Activated T-helper 2 cell treated with anti-CD3 and anti-CD28 coated beads, Interferon-gamma antibody, Interleukin-2, Interleukin-4, amounts not matched to agents 10 μg/mL and 5 μg/mL and 100 μg/mL, durations not matched to agents 14 hours and 24 hours and 36 hours (primary cell): ENCODE measurements at places on chromosomes 16 and 17. TPM values are rescaled to one million over a fixed set of nuclear protein-coding genes. Genes with fewer than 3 reads are reported as not detected.

KRTAP2-3 gene
- not detected in 2 replicates for total RNA-seq

KRT24 gene
- total RNA-seq: not detected in 2 replicates

ADAP2 gene
- total RNA-seq: 0.80 and 2.0 TPM in 2 replicates

KRT28 gene
- total RNA-seq: not detected in 2 replicates

NUTF2 gene
- 165 and 177 TPM in 2 replicates for total RNA-seq

IL17C gene
- not detected in 2 replicates for total RNA-seq

MYH8 gene
- total RNA-seq: not detected in 2 replicates

SLFN11 gene
- total RNA-seq: 112 and 114 TPM in 2 replicates

MARVELD3 gene
- total RNA-seq: not detected in 2 replicates

TMC6 gene
- 240 and 241 TPM in 2 replicates for total RNA-seq

TMC5 gene
- total RNA-seq: 0.05 TPM in 1 of 2 replicates, not detected in the other

DNAH17 gene
- 0.11 and 0.30 TPM in 2 replicates for total RNA-seq

LRRC37A gene
- total RNA-seq: 2.1 and 2.9 TPM in 2 replicates

KRT20 gene
- not detected in 2 replicates for total RNA-seq

CCDC40 gene
- 0.18 TPM in 1 of 2 replicates, not detected in the other for total RNA-seq

ANKRD40CL gene
- not detected in 2 replicates for total RNA-seq

TBC1D3B gene
- 10.0 and 10.8 TPM in 2 replicates for total RNA-seq

TIGD7 gene
- 2.5 and 3.6 TPM in 2 replicates for total RNA-seq

SULT1A4 gene
- total RNA-seq: 2.7 and 3.1 TPM in 2 replicates

TBC1D16 gene
- 1.4 and 2.0 TPM in 2 replicates for total RNA-seq

ATP2A3 gene
- total RNA-seq: 147 and 155 TPM in 2 replicates

ARHGAP23 gene
- total RNA-seq: 0.32 and 1.2 TPM in 2 replicates

SEZ6L2 gene
- 0.11 and 0.55 TPM in 2 replicates for total RNA-seq

SPAG9 gene
- 48.1 and 48.3 TPM in 2 replicates for total RNA-seq

SOCS1 gene
- total RNA-seq: 217 and 219 TPM in 2 replicates

FBXO39 gene
- total RNA-seq: 0.11 TPM in 1 of 2 replicates, not detected in the other

THOC6 gene
- total RNA-seq: 59.0 and 59.1 TPM in 2 replicates

EFCAB3 gene
- 0.11 TPM in 1 of 2 replicates, not detected in the other for total RNA-seq

HOXB9 gene
- total RNA-seq: 0.16 TPM in 2 replicates

CDK12 gene
- 83.9 TPM in 2 replicates for total RNA-seq

VPS4A gene
- 34.6 and 36.3 TPM in 2 replicates for total RNA-seq

NLRC3 gene
- 28.8 and 29.6 TPM in 2 replicates for total RNA-seq

KRT39 gene
- not detected in 2 replicates for total RNA-seq

AIPL1 gene
- not detected in 2 replicates for total RNA-seq

CACNB1 gene
- total RNA-seq: 21.1 and 24.1 TPM in 2 replicates

TMEM92 gene
- 1.5 and 1.6 TPM in 2 replicates for total RNA-seq

TBC1D3G gene
- total RNA-seq: not detected in 2 replicates
